ENCODE measurements at places on chromosomes 6 and 20.

DNA sequence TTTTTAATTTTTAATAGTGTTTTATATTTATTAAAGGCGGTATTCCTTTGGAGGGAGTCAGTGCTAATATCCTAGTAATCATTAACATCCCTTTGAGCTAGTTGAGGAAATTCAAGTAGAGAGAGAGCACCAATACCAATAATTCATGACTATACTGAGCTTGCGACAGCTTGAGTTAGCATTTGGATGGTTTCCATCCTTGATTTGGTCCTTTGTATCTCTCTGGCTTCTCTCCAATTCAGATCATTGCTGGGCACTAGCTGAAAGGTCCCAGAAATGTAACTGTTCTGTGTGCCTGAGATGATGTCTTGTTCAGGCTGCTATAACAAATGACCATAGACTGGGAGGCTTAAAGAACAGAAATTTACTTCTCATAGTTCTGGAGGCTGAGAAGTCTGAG is 77.0 kb downstream of the RNF144B start:
- ATAC-seq: no peak

DNA sequence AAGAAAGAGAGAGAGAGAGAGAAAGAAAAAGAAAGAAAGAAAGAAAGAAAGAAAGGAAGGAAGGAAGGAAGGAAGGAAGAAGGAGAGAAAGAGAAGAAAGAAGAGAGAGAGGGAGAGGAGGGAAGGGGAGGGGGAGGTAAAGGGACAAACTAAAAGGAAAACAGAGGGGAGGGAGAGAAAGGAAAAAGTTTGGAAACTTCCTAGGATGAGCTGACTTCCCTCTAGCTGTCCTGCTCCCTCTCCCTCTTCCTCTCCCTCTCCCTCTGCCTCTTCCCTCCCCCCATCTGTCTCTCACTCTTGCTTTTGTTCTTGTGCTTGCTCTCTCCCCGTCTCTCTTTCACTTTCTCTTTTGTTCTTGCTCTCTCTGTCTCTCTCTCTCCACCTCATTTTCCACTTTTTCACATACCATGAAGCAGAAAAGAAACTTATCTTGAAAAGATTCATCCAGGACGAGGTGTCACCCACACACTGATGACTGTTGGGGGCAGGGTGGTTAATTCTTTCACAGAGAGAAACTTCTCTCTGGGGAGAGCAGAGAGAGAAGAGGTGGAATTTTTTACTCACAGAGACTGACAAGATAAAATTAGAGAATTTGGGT is 56.4 kb upstream of the DUSP22 start:
- ATAC-seq: peak; percentile 66

GRCh38 chr6:34386316-34387137 is 5.9 kb downstream of the NUDT3 start:
- ATAC-seq: no peak

DNA sequence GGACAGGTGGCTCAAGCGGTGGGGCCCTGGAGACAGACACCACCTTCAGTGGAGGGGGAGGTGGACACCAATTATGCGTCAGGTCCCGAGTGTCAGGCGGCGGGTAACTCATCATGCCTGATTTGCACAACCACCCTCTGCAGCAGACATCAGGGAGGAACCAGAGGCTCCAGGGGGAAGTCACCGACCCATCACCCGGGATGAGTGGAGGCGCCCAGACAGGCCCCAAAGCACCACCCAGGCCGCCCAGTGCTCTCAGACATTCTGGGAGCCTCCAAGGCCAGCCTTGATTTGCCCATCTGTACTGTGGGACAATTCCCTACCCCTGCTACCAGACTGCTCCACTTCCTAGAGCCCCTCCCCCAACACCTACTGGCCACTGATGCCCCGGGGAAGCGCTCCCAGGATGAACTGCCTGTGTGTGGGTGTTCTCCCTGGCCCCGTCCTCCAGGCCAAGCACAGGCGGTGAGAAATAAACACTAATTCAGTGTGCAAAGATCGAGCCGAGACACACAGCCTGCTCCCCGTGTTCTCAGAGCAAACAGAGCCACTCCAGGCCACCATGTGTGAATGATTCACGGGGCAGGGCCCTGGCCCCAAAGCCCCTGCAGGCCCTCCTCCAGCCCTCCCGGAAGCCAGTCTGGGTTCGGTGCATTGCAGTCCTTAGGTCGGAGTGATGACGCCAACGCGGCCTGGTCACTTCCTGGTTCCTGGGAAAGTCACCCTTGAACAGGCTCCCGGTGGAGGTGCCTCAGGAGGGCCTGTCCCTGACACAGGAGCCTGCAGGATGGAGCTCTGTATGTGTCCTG is 107.2 kb downstream of the ASXL1 start:
- ATAC-seq: no peak

- ATAC-seq: peak; percentile 44
Observed at GRCh38 chr6:43669050-43669921, 18.3 kb downstream of the MRPS18A start.

GRCh38 chr6:6716998-6717763 is 128.7 kb downstream of the LY86 start:
- ATAC-seq: no peak

DNA sequence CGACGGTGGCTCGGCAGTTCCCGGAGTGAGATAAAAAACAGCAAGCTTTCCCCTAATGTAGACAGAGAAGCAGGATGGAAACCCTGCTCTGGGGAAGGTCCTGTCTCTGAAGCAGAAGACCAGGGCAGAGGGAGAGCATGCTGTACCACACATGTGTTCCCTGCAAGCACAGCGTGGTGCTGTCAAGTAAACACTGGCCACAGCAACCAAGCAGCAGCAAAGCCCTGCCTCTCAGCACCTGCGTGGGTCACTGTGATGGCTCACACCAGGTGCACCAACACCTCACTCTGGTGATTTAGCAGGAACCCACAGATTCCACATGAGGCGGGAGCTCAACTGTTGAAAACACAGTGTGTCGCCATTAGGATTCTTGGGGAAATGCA is 65.2 kb upstream of the TXNDC5 start:
- ATAC-seq: peak; percentile 74

- ATAC-seq: no peak
Observed at GRCh38 chr6:69705954-69706353, 90.9 kb downstream of the LMBRD1 start.

DNA sequence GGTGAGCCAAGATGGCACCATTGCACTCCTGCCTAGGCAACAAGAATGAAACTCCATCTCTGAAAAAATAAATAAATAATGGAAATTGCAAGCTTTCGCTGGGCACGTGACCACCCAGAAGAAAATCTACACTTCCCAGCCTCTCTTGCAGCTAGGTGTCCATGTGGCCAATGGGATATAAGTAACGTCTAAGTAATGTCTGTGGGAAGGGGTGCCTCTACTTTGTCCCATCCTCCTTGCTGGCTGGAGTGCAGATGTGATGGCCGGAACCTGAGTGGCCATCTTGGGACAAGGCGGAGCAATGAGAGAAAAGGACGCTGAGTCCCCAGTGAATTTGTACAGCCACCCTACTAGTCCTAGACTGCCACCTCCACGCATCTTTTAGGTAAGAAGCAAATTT is 99.8 kb upstream of the PTPN1 start:
- no peak for ATAC-seq

GRCh38 chr6:44456070-44456965 is 68.8 kb downstream of the CDC5L start:
- ATAC-seq: peak; percentile 86

DNA sequence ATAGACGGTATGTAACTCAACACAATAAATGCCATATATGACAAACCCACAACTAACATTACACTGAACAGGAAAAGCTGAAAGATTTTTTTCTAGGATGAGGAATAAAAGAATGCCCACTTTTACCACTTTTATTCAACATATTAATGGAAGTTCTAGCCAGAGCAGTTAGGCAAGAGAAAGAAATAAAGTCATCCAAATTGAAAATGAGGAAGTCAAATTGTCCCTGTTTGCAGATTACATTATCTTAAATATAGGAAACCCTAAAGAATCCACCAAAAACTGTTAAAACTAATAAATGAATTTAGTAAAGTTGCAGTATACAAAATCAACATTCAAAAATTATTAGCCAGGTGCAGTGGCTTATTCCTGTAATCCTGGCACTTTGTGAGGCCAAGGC is 24.6 kb upstream of the ADGB start:
- no peak for ATAC-seq

- no peak for ATAC-seq
Observed at GRCh38 chr6:95227351-95227750, 350.0 kb upstream of the MANEA start.

DNA sequence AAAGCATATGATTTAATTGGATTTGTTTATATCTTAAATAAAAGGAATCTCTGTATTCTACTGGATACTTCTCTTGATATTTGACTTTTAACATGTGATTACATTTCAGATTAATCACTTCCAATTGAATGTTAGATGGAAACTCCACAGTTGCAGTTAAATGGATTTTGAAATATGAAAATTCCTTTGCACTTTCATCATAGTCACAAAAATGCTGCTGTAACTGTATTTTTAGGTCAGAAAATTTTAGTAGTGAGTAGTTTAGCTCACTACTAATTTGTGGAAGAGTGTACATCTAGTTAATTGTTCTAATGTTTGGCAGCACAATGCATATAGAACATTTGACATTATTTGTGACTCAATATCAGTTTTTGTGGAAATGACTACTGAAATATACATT is 26.8 kb downstream of the PTCHD4 start:
- ATAC-seq: no peak

GRCh38 chr6:168314948-168315347 is 4.6 kb downstream of the DACT2 start:
- ATAC-seq: no peak

DNA sequence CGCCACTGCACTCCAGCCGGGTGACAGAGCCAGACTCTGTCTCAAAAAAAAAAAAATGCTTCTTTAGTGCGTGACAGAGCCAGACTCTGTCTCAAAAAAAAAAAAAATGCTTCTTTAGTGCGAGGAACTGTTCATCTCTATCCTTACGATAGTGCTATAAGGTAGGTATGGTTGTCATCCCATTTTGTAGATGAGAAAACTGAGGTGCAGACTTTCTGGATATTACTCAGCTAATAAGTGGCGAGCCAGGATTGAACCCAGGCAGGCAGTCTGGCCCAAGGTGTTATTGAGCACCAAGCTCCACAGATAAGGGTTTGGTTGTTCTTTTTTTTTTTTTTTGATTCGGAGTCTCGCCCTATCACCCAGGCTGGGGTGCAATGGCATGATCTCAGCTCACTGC is 11.9 kb downstream of the MEA1 start:
- no peak for ATAC-seq

DNA sequence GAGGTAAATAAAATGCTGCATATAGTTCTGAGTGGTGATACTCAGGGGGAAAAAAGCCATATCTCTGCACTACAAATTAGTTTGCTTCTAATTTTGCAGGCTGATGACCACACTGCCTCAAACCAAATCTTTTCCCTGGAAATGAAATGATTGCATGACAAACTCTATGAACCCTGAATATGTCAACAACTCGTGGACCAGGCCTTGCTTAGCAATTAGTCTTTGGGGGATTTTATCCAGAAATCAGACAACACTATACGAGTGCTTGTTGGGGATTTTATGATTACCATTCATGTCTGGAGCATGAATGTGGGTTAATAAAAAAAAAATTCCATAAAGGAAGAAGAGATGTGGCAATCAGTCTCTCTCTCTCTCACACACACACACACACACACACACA is 42.0 kb downstream of the SOBP start:
- no peak for ATAC-seq

GRCh38 chr20:2507464-2507863 is 1.3 kb downstream of the ZNF343 start:
- ATAC-seq: no peak

GRCh38 chr6:36094753-36095496 is 35.4 kb upstream of the MAPK13 start:
- peak; percentile 98 for ATAC-seq

GRCh38 chr6:92714346-92714745 is 705.0 kb downstream of the EPHA7 start:
- no peak for ATAC-seq

GRCh38 chr20:45051204-45052060 is 49.5 kb downstream of the KCNS1 start:
- no peak for ATAC-seq

GRCh38 chr6:143241911-143242310 is 181.2 kb downstream of the AIG1 start:
- no peak for ATAC-seq

DNA sequence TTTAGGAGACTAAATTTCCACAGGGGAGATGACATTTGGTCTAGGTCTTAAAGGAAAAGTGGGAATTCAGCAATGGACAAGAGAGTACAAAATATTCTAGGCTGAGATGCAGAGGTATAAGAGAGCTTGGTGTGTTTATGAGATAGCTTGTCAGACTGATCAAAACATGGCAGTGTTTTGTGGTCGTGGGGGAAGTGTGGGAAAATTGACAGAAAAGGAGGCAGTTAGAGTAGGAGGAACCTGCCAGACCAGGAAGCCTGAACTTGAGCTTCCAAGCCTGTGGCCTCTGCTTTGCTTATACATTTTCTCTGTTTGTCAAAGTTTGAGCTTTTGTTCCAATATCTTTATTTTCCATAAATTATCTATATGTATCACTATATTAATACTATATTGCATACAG is 69.5 kb upstream of the MAP3K7 start:
- ATAC-seq: no peak

DNA sequence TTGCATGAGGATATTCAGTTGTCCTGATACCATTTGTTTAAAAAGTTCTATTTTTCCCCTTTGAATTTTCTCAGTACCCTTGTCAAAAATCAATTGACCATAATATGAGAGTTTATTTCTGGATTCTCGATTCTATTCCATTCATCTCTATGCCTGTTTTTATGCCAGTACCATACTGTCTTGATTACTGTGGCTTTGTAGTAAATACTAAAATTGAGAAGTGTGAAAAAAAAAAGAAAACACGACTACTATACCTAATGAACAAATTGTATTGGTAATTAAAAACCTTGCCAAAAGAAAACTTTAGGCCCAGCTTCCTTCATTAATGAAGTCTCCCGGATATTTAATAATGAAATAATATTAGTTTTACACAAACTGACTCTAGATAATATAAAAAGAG is 185.7 kb downstream of the TBC1D7 start:
- no peak for ATAC-seq

DNA sequence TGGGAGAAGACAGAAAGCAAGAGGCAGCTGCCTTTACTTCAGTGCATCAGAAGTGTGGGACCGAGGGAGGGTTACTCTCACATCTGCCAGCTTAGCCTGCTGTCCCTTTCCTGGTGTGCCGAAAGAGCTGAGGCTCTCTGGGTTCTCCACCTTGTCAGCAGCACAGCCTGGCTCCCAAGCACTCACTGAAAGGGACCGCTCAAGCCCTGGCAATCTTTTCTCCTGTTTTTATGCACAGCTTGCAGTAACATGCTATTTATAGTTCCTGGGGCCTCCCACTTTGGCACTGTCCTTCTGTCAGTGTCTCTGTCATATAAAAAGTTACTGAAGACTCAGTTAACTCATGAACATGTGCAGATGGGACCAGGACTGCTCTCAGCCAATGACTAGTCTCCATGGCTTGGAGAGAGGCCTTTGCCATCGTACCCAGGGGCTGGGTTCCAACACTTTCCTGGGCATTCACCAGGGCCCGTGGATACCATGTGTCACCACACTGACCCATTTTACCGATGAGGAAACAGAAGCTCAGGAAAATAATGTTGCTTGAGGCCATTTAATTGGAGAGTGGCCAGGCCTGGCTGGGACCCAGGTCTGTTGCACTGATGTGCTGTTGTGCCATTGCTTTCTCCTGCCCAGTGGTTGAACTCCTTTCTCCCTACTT is 46.2 kb downstream of the PANK2 start:
- no peak for ATAC-seq

Data from SK-N-SH treated with all-trans-retinoic acid at 6 μM for 48 hours (cell line).